Karpas-422 (cell line): ENCODE measurements at places on chromosomes 11 and 22. TPM values are rescaled to one million over a fixed set of nuclear protein-coding genes. Genes with fewer than 3 reads are reported as not detected.

Gene AMOTL1
- 0.04 TPM in 2 replicates for total RNA-seq

Gene DTX4
- total RNA-seq = 8.4 and 9.2 TPM in 2 replicates

Gene MCHR1
- not detected in 2 replicates for total RNA-seq

Gene OR8A1
- not detected in 2 replicates for total RNA-seq

Gene CNTN5
- not detected in 2 replicates for total RNA-seq

Gene C11orf91
- not detected in 2 replicates for total RNA-seq

Gene TMEM45B
- total RNA-seq = not detected in 2 replicates

Gene ART1
- total RNA-seq = not detected in 2 replicates

Gene KRTAP5-11
- total RNA-seq = not detected in 2 replicates

- peaks cover 16% of the 10 kb centered on the region for H3K36me3 ChIP-seq
- H3K4me3 ChIP-seq = peak overlapping the region; percentile 96; the same call in 1 of the 2 replicates
- peak overlapping the region; percentile 89; the same call in 1 of the 2 replicates for H3K27ac ChIP-seq
- peaks cover 32% of the 10 kb centered on the region for H3K4me1 ChIP-seq
These were observed 2.1 kb downstream of the SH3BP1 start for GRCh38 chr22:37641561-37641949.

GRCh38 chr11:128717516-128717915 lies 23.6 kb downstream of the FLI1 start:
- no peaks in the 10 kb centered on the region for H3K27me3 ChIP-seq
- H3K36me3 ChIP-seq = no peaks in the 10 kb centered on the region
- DNase-seq = no peak
- H3K4me1 ChIP-seq = peaks cover 36% of the 10 kb centered on the region
- H3K27ac ChIP-seq = no peak overlapping the region

- no peak for DNase-seq
- H3K4me3 ChIP-seq = no peak overlapping the region
- no peaks in the 10 kb centered on the region for H3K27me3 ChIP-seq
- H3K27ac ChIP-seq = no peak overlapping the region
These were observed 107.7 kb upstream of the LDLRAD3 start for GRCh38 chr11:35836205-35836604.

DNA sequence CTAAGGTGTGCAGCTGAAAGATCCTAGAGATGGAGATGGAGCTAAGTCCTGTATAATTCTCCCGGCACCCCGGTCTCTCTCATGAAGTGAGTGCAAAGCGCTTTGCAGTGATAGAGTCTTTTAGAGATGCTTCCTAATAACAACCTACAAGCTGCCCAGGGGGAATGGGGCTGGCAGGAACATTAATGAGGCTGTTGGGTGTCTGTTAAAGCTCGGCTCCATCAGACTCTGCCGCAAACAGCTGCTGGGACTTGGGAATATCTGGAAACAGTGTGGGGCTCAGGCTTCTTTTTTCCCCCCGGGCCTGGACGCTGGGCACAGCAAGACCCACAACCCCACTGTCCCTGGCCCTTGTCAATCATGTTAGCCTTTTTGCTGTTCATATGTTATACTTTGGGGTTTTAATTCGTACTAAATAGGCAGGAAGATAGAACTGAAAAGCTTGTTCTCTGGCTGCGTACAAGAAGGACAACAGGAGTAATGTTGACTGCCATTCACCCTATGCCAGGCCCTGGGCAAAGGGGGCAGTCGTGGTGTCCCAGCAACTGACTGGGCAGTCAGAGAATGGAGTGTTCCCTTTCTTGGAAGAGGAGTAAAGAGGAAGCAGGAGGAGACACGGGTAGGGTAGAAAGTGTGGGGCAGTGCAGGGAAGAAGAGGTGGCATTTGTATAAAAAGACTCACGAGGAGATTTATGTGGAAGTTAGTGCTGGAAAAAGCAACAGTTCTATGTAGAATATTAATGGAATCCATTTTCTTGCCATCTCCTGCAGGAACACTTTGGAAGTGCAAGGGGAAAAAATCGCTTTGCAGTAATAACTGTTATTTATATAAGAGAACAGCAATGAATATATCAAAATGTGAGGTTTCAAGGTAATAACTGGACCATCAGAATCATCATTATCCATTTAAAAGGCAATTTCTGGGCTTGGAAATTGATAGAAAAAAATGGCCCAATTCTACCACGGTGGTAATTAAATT lies 232.8 kb downstream of the GRIK4 start:
- no peak overlapping the region for H3K4me3 ChIP-seq
- no peaks in the 10 kb centered on the region for H3K4me1 ChIP-seq
- H3K36me3 ChIP-seq = no peaks in the 10 kb centered on the region

- H3K27ac ChIP-seq = no peak overlapping the region
- DNase-seq = no peak
- H3K36me3 ChIP-seq = no peaks in the 10 kb centered on the region
- no peak overlapping the region for H3K4me3 ChIP-seq
These were observed 254.5 kb upstream of the B3GAT1 start for GRCh38 chr11:134666273-134667174.

DNA sequence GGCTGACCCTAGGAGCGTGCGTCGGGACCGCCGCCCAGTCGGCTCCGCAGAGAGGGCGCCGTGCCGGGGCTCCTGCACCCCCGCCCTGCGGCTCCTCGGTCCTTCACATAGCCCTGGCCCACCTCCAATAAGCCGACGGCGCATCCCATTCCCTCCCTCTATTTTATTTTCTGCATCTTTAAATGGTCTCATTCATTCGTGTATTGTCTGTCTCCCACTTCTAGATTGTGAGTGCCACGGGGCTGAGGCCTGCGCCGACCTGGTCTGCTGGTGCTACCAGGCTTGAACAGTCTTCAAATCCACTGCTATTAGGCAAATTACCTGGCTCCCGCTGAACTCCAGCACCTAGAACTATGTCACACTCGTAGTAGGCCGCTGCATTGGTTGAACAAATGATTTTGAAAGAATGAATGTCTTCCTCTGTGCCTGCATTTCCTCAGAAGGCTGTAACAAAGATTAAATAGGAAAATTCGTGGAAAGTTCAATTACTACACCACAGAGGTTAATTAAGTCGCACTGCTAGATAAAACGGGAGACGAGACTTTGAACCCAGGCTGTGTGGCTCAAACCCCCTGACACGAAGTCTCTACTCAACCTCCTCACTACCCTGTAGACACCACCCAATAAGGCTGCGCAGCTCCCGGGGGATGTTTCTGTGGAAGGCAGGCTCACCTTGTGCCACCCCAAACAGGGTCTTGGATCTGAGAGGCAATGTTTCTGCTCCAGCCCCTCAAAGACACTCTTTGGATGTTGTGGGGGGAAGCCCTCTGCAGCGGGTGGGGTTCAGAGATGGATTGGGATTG lies 1.2 kb upstream of the PPP1R14B start:
- peaks cover 60% of the 10 kb centered on the region for H3K4me1 ChIP-seq
- no peaks in the 10 kb centered on the region for H3K27me3 ChIP-seq
- no peak overlapping the region for H3K27ac ChIP-seq
- peak; percentile 49 for DNase-seq
- H3K4me3 ChIP-seq = peak overlapping the region; percentile 81; the same call in 1 of the 2 replicates

- H3K4me1 ChIP-seq = peaks cover 9% of the 10 kb centered on the region
- H3K27ac ChIP-seq = no peak overlapping the region
- H3K27me3 ChIP-seq = no peaks in the 10 kb centered on the region
These were observed 26.5 kb downstream of the CTNND1 start for GRCh38 chr11:57787920-57788702.

- peaks cover 9% of the 10 kb centered on the region for H3K36me3 ChIP-seq
- H3K27ac ChIP-seq = peak overlapping the region; percentile 96
- peak; percentile 78 for DNase-seq
- H3K4me3 ChIP-seq = peak overlapping the region; percentile 77
- H3K27me3 ChIP-seq = no peaks in the 10 kb centered on the region
These were observed 2.1 kb downstream of the TPCN2 start for GRCh38 chr11:69050592-69051380.

DNA sequence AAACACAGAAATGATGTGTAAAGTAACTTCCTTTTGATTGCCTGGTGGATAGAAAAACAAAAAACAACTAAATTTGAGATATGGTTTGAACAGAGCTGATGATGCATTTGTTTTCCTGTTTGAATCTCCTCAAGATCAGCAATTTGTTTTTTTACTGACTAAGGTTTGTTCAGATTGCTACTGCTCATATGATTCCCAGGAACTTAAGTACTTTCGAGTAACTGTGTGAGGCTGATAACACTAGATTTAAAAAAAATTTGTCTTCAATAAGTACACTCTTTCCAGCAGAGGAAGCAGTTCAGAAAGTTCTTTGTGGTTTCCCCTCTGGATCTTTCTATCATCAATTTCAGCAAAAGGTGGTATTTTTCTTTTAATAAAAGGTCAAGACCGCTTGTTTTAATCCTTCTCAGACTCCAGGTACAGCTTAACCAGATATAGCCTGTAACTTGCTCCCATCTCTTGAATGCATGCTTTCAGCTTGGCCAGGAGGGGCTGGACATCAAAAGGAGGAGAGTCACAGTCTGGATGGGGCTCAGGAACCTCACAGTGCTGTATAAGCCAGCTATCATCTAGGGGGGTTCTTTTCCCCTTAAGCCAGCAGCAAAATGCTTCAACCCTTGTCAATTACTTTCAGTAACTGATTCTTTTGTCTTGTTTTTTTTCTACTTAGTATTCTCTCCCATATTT lies 12.3 kb upstream of the MS4A6E start:
- peaks cover 4% of the 10 kb centered on the region; the same call in 1 of the 2 replicates for H3K27me3 ChIP-seq
- H3K27ac ChIP-seq = no peak overlapping the region
- peaks cover 4% of the 10 kb centered on the region; the same call in 1 of the 2 replicates for H3K4me1 ChIP-seq
- H3K36me3 ChIP-seq = no peaks in the 10 kb centered on the region; the same call in 1 of the 2 replicates
- DNase-seq = no peak

- no peak for DNase-seq
- H3K4me3 ChIP-seq = no peak overlapping the region
- H3K4me1 ChIP-seq = peaks cover 11% of the 10 kb centered on the region
These were observed 205.7 kb upstream of the NAV2 start for GRCh38 chr11:19506816-19507486.

DNA sequence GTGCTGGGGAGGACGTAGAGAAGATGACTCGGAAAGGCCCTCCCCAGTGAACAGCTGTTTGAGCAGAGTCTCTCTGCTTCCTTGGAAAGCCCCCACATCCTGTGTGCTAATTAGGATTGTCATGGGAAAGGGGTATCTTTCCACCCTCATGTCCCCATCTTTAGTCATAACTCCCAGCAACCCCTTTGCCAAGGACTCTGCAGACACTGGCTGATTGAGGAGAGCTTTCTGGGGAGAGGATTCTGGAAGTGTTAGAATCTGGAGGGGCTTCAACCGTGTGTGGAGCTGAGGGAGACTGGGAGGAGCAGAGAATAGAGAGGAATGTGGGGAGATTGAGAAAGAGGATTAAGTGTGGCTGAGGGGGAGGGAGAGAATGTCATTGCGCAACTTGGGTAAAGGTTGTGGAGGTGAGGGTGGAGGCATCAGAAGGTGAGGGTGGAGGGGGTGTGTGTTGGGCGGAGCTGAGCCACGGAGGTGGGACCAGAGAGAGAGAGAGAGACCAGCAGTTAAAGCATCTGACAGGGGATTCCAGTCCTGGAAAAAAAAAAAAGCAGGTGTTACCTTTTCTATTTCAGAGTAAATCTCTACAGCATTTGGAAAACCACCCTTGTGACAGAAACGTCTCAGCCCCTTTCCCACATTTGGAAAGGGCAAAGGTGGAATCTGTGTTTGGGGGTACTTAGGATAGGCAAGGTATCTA lies 2.2 kb downstream of the DTX4 start:
- no peak for DNase-seq
- H3K36me3 ChIP-seq = no peaks in the 10 kb centered on the region

- H3K4me3 ChIP-seq = no peak overlapping the region
- H3K27ac ChIP-seq = no peak overlapping the region
- no peaks in the 10 kb centered on the region for H3K36me3 ChIP-seq
These were observed 81.4 kb downstream of the SLC1A2 start for GRCh38 chr11:35337914-35338305.

DNA sequence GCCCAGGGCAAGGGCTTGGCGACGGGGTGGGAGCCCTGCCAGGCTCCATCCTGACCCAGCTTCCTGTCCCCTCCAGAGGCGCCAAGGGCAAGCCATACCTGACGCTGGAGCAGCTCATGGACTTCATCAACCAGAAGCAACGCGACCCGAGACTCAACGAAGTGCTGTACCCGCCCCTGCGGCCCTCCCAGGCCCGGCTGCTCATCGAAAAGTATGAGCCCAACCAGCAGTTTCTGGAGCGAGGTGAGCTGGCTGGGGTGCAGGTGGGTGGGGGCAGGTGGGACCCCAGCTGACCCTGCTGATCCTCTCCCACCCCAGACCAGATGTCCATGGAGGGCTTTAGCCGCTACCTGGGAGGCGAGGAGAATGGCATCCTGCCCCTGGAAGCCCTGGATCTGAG lies 5.0 kb downstream of the PLCB3 start:
- no peak for DNase-seq
- H3K4me3 ChIP-seq = no peak overlapping the region
- no peaks in the 10 kb centered on the region for H3K36me3 ChIP-seq
- no peaks in the 10 kb centered on the region for H3K27me3 ChIP-seq
- peaks cover 20% of the 10 kb centered on the region for H3K4me1 ChIP-seq

GRCh38 chr11:64448599-64449380 lies 89.8 kb downstream of the RPS6KA4 start:
- H3K4me3 ChIP-seq = peak overlapping the region; percentile 39; the same call in 1 of the 2 replicates
- H3K36me3 ChIP-seq = no peaks in the 10 kb centered on the region
- H3K27ac ChIP-seq = no peak overlapping the region
- peak; percentile 89 for DNase-seq

GRCh38 chr22:44318751-44319150 lies 6.0 kb upstream of the SHISAL1 start:
- no peak overlapping the region for H3K27ac ChIP-seq
- no peak for DNase-seq
- no peaks in the 10 kb centered on the region for H3K36me3 ChIP-seq
- H3K4me1 ChIP-seq = peaks cover 10% of the 10 kb centered on the region
- no peak overlapping the region for H3K4me3 ChIP-seq
- H3K27me3 ChIP-seq = no peaks in the 10 kb centered on the region

GRCh38 chr11:134838708-134839107 lies 426.7 kb upstream of the B3GAT1 start:
- H3K4me3 ChIP-seq = no peak overlapping the region
- DNase-seq = no peak
- no peaks in the 10 kb centered on the region for H3K27me3 ChIP-seq
- H3K4me1 ChIP-seq = peaks cover 28% of the 10 kb centered on the region

DNA sequence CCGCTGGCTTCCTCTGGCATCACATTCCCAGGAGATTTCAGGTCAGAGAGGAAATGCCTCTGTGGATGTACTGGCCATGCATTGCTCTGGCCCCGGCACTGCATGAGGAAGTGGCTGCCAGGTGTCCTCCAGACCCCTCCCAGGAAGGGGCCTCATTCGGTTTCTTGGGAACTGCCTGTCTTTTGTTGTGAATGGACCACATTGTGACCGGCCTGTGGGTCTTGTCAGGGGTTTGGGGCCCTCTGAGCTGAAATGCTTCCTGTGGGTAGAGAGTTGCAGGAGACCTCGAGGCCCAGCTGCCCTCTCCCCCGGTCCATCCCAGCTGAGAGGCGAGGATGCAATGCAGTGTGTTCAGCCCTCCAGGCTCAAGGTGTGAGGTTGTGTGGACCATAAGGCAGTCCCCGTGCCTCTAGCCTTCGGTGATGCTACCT lies 18.8 kb upstream of the ST3GAL4 start:
- DNase-seq = no peak
- no peaks in the 10 kb centered on the region for H3K4me1 ChIP-seq
- H3K27me3 ChIP-seq = no peaks in the 10 kb centered on the region
